Pericardium fibroblast (primary cell): ENCODE measurements at places on chromosomes 4 and X. TPM values are rescaled to one million over a fixed set of nuclear protein-coding genes. Genes with fewer than 3 reads are reported as not detected.

Gene CHRDL1
- total RNA-seq, result 3.5 and 26.6 TPM in 2 replicates

Gene PNMA5
- not detected in 2 replicates for total RNA-seq

Gene MMAA
- total RNA-seq, result 2.7 and 6.2 TPM in 2 replicates

Gene CXXC4
- total RNA-seq, result not detected in 2 replicates

Gene TCP11X2
- not detected in 2 replicates for total RNA-seq

Gene PAGE5
- not detected in 2 replicates for total RNA-seq

Gene PHOX2B
- total RNA-seq, result not detected in 2 replicates

Gene ETDA
- not detected in 2 replicates for total RNA-seq

Gene ANOS1
- total RNA-seq, result 0.77 and 18.1 TPM in 2 replicates

Gene TMEM144
- total RNA-seq, result 1.6 and 1.9 TPM in 2 replicates

Gene ITGB1BP2
- total RNA-seq, result 0.23 and 2.0 TPM in 2 replicates

Gene ATP8A1
- 0.70 and 0.85 TPM in 2 replicates for total RNA-seq

Gene CT45A2
- total RNA-seq, result not detected in 2 replicates

Gene YY2
- total RNA-seq, result 0.70 and 1.8 TPM in 2 replicates

Gene TRIM75
- not detected in 2 replicates for total RNA-seq

Gene ODAM
- total RNA-seq, result not detected in 2 replicates

Gene RNF113A
- total RNA-seq, result 12.8 and 15.3 TPM in 2 replicates

Gene TMEM31
- total RNA-seq, result not detected in 2 replicates

Gene SPCS3
- 53.8 and 71.5 TPM in 2 replicates for total RNA-seq

Gene SLIT2
- total RNA-seq, result 9.3 and 12.0 TPM in 2 replicates

Gene GNRHR
- not detected in 2 replicates for total RNA-seq
